GM03348 (cell line): ENCODE measurements at places on chromosomes 4 and X.

- peak; percentile 23 for DNase-seq
These were observed 195.6 kb upstream of the TACR3 start for GRCh38 chr4:103915224-103915869.

DNA sequence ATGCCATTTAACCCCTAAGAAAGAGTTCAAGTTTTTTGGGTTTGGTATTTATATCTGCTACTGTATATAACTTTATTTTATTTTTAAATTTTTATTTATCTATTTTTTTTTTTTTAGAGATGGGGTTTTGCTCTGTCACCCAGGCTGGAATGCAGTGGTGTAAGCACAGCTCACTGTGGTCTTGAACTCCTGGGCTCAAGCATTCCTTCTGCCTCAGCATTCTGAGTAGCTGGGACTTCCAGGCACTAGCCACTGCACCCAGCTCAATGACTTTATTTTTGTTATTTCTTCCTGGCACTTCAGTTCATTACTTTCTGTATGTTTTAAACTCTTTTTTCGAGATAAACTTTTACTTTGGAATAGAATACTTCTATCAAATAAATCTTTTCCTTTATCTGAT is 42.4 kb upstream of the PGAM4 start:
- peak; percentile 1 for DNase-seq

DNA sequence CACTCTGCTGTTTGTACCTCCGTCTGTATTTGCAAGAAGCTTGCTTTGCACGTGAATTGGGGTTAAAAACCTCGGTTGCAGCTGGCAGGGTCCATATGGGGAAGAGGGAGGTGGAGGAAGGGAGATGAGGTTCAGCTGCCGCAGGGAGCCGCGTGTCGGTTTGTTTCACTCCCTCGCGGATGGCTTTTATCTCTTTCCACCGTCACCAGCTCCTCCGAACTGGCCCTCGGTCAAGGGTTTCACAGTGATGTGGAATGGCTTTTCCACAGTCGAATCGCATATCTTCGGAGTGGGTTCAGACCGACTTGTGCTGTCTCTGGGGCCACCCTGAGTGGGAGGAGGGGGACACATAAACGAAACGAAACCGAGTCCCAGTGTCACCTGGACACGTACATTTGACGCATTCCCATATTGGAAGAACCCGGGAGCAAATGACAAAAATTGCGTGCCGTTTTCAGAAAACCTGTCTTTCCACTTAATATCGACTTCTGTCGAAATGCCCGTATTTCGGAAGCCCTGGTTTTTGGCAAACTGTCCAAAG is 929 bp downstream of the ZBTB33 start:
- peak; percentile 26 for DNase-seq

DNA sequence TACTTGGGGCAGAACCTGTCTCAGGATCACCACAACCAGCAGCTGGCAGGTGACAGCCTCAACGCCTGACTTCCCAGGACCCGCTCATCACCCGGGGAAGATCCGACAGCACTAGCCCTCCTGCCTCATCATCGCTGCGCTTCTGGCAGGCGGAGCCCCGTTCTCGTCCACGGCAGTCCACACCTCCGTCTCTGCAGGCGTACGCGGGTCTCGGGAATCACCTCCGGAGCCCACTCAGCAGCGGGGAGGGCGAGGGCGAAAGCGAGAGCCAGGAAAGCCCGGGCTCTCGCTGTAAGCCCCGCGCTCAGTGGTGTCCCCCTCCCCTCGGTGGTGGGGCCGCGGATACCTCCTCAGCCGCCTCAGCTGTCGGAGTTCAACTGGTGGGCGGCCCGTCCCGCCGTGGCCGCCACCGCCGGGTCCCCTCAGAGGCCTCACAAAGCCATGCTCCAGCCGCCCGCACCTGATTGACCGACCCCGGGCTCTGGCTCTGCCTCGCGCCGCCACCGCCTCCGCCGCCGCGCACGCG is 518 bp upstream of the CNKSR2 start:
- peak; percentile 60 for DNase-seq

- no peak for DNase-seq
These were observed 29.5 kb downstream of the TMEM131L start for GRCh38 chr4:153495480-153496193.

- no peak for DNase-seq
These were observed 18.8 kb upstream of the VSIG1 start for GRCh38 chrX:108025954-108026600.

DNA sequence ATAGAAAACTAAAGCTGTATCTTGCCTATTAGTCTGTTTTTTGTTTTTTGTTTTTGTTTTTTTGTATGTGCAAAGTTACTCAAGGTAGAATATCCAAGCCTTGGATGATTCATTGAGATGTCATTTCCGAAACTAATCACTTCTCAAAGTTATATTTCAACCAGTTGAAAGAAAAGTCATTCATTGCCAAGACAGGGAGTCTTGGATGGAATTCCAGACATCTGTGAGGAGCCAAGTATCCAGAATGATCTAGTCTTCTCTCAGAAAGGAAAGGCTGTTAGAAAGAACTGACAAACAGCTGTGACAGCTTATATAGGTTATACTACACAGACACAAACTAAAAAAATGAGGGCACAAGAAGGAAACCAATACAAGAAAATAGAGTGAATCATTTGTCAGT is 141.1 kb upstream of the NDST3 start:
- DNase-seq: no peak

- no peak for DNase-seq
These were observed 243.1 kb upstream of the GPC4 start for GRCh38 chrX:133658293-133658911.

DNA sequence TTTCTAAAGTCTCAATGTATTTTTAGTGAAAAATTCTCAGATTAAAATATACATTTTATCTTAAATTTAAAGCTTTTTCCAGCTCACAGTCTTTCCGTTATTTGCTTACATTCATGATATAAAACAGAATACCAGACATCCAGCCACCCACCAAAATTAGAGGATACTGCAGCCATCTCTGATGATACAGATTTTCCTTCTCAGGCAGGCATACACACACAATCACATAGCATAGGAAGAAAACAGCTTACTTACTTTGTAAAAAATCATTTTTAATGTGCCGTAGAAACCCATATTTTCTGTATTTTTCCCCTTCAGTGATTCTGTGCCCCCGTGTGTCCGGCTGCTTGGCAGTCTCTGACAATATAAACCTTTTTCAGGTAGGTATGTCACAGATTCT is 183.7 kb downstream of the FBXW7 start:
- no peak for DNase-seq

DNA sequence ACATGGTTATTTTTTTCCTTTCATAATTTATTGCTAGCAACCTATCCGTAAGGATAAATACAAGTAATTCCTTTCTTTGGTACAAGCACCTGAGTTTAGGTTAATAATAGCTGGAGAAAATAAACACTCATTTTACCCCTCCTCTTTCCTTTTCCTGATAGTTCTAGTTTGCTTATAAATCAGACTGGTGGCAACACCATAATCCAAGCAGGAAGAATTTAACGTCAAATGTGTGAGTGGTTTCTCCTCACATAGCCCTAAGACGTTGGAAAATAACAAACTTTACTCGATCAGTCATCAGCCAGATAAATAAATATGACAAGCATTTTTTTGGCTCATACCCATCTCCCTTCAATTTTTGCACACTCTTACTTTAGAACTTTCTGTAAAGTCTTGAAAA is 190.3 kb upstream of the FAM241A start:
- no peak for DNase-seq

GRCh38 chr4:137656661-137657060 is 124.4 kb upstream of the PCDH18 start:
- DNase-seq: no peak

GRCh38 chr4:40957281-40957680 is 207.5 kb downstream of the NSUN7 start:
- DNase-seq: peak; percentile 18

- no peak for DNase-seq
These were observed 144.6 kb upstream of the MAP3K15 start for GRCh38 chrX:19659929-19660328.

DNA sequence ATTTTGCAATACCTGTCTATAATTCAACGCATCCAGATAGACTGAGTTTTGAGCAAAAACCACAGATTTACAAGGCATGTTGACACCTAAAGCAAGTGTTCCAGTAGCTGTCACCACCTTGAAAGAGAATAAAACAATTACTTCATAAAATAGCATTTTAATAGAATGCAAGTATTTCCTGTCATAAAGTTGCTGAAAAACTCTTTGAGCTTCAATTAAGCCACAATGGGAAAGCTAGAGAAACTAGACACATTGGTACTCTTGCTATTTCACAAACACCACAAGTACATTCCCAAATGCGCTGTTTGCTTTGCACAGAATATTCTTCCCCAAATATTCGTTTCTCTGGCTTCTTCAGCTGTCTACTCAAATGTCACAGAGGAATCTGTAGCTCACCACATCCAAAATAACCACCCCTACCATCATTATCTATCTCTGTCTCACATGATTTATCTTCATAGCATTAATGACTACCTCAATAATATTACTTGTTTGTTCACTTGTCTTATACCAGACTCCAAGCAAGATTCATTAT is 70.3 kb downstream of the DDX60 start:
- DNase-seq: no peak

DNA sequence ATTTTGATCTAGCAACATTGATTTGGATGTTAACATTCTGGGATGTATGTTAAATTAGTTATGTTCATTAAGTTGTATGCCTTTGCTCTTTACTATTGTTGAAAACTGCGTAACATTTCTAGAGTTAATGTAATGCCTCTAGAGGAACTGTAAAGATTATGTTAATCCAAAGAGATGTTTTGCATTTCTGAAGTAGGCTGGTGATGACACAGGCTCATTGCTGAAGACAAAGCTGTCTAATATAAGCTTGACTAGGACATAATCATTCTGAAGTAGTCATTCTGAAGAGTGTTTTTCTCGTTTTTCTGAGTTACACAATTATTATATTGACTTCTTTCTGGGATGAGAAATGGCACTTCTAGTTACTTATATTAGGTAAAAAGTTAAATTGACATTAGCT is 72.9 kb downstream of the LRP2BP start:
- no peak for DNase-seq

DNA sequence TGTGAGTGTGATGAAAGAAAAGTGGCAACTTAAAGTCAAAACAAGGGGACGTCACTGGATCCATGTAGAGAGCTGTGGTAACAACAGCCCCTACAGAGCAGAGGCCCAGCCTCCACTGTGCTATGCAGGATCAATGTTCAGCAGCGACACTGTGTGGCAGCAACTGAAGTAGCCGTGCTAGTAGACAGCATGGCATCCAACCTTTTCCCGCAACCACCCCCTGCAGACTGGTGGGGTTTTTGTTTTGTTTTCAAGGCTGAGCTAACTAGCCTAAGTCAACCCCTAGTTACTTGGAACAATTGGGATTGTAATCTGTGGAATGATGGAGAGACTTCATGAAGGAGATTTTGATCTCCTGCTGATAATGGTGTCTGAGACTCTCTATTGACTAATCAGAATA is 44.4 kb upstream of the PPARGC1A start:
- DNase-seq: no peak

- no peak for DNase-seq
These were observed 436.6 kb downstream of the C4orf33 start for GRCh38 chr4:129532573-129532972.

DNA sequence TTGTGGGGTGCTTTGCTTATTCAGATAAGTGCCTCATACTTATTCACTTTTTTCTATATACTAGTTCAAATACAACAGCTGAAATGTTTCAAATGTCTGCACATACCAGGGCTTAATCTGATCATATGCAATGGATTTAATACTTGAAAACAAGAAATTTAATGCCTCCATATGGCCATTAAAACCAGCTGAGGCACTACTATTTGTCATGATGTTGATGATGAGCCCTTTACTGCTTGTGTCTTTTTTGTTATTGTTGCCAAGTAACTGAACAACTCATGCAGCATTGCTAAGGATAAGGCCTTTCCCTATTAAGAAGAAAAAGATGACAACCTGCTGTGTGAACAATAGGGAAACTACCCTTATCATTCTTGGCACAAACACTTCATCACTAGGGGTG is 52.5 kb downstream of the MAGEB10 start:
- no peak for DNase-seq

DNA sequence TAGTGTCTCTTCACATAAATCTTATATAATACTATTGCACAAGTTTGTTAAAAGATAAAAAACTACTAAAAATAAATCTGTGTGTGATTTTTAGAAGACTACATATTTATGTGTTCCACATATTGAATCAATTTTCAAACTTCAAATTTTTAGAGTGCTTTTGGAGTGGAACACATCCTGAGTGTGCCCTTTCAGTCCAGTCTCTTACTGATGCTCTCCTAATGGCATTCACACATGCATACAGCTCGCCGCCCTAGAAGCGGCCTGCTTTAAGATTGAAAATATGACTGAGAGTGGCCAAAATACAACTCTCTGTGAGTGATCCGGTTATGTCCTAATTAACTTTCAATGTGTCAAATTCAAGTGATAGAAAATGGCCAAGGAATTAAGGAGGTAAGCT is 628.8 kb downstream of the ANKRD50 start:
- DNase-seq: peak; percentile 3

GRCh38 chr4:151541389-151542071 is 132.6 kb downstream of the FHIP1A start:
- DNase-seq: peak; percentile 22
